ENCODE measurements at places on chromosomes 13 and 19.

GRCh38 chr13:42812316-42812715 is 30.9 kb downstream of the FAM216B start:
- no peak for DNase-seq

DNA sequence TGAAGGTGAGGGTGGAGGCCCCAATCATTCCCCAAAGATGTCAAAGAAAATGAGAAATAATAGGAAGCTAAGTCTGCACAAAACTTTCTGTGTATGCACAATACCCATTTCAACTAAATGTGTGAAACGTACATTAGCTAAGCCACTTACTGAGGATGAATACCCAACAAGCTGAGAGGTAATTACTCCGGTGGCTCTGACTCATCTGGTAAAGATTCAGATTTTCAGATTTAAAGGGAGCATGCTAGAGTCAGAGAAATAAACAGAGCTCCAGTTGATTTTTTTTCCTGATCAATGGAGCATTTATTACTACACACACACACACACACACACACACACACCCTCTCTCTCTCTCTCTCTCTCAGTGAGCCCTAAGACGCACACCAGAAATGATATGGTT is 194.8 kb upstream of the ARGLU1 start:
- DNase-seq: no peak

- DNase-seq: no peak
Measured at GRCh38 chr13:43475140-43475539, 311.6 kb downstream of the ENOX1 start.

GRCh38 chr19:35291916-35292315 is at the start of gene MAG:
MAG (plus strand) TSS chr19:35292161; CDS start chr19:35295409, 3,248 bp downstream.
- no peak for DNase-seq

DNA sequence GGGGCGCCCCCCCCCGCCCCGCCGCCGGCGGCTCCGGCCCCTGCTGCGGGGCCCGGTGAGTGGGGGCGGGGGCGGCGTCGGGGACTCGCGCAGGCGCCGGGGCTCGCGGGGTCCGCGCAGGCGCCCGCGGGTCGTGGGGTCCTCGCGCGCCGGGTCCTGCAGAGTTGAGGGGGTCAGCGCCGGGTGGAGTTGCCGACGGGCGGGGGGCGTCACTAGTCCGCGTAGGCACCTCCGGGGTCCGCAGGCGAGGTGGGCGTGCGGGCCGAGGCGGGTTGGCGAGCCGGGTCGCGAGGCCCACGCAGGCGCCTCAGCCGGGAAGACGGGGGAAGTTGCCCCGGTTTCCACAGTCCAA is 365 bp downstream of the PPP6R1 start:
- no peak for DNase-seq

DNA sequence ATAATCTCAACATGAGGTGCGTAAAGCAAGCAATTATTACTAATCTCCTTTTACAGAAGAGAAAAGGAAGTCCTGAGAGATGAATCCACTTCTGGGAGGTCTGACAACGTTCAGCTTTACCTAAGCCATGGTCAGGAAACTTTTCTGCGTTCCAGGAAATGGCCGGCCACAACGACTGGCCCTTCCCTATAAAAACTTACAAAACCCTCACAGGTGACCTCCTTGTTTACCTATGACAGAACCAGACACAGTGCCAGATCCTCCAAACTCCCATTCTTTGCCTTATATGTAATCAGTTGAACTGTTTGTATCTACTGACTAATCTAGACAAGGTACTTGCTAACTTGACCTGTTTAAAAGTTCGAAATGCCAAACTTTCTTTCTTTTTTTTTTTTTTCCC is 351.7 kb upstream of the TMTC4 start:
- DNase-seq: no peak

- DNase-seq: no peak
Measured at GRCh38 chr19:45528744-45529419, 21.6 kb downstream of the VASP start.

DNA sequence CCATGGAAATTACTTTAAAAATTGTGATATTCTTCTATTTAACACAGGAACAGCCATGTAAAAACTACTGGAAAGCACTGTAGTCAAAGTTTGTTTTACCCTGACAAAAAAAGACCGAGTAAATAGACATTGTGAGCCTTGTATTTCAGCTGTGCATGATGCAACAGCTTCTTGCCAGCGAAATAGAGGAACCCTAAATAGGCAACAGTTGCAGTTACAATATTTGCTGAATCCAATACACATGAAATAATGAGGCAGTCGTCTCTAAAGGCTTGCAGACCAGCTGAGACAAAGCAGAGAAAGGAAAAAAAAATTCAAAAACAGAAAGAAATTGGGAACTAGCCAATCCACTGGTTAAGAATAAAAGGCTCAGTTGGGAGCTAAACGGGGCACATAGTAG is 1001.1 kb downstream of the OLFM4 start:
- DNase-seq: no peak

GRCh38 chr13:30819136-30819888 is 84.0 kb downstream of the ALOX5AP start:
- no peak for DNase-seq

GRCh38 chr19:29881386-29881785 is 60.7 kb upstream of the URI1 start:
- no peak for DNase-seq

DNA sequence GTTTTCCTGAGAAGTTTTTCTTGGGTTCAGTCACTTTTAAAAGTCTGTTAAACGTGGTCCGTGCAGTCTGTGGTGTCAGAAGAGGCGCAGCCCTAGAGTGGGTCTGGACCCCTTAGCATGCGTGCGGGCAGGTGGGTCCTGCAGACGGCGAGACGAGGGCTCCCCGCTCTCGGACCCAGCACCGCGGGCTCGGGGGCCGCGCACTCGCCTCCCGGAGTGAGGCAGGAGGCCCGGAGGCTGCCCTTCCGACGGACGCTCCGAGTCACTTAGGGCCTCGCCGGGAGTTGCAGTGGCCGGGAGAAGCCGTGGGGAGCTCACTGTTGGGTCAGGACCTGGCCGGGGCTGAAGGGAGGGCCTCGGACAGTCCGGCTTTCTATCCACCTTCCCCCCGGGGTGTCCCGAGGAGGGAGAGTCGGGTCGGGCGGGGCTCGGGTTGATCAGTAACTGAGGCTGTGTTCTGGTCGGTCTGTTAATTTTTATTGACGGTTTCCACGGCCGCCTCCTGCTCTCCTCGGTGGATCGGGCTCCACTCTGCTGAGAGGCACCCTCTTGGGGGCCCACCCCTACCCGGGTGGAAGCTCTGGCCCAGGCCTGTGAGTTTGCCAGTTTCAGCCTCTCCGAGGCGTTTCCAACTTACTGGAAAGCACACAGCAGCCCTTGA is 1.3 kb downstream of the PTBP1 start:
- no peak for DNase-seq

DNA sequence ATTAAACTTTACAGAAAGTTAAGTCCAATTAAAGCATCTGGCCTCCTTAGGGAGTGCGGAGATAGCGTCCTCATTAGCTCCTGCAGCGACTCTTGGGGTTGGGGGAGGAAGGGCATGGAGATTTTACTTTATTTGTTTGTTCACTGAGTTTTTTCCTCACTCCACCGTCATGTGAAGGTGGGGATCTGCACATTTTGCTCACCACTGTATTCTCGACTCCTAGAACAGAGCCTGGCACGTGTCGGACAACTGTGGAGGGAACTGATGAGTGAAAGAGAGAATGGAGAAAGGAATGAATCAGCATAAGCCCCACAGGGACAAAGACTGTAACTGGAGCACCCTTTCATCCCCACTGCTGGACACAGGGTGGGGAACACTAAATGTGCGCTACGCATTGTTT is 205.1 kb upstream of the TSHZ3 start:
- DNase-seq: no peak

GRCh38 chr19:44499559-44499958 is 763 bp downstream of the ZNF180 start:
- DNase-seq: no peak

DNA sequence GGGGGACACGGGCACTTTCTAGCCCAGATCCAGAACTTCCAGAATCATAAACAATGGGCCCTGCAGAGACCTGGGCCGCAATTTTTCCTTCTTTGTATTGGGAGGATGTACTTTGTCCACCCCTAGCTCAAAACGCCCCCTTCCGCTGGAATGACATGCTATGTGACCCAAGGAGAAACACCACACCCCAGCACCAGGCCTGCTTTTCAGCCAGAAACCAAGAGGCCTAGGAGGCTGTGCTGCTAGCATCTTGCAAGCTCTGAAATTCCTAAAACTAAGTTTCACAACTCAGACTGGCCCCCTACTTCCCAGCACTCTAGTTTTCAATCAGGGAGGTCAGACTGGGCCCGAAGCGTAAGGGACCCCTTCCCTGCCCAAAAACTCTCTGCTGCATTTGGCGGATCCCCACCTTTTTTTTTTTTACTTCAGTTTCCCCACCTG is 538 bp downstream of the LSM4 start:
- no peak for DNase-seq

- no peak for DNase-seq
Measured at GRCh38 chr13:113937073-113937472, 36.8 kb downstream of the C13orf46 start.

DNA sequence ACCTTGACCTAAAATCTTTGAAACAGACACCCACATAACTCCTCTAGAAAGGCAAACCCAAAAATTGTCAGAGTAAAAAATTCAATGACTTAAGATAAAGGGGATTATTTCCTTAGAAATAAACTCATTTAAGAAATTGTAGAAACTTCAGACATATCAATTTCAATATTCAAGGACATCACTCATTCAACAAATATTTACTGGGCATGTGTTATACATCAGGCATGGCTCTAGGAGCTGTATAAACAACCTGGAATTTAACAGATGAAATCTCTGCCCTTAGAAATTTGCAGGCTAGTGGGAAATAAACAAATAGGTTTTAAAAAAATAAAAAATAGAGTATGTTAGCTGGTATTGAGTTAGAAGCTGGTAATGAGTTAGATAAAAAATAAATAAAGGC is 84.0 kb upstream of the LSM14A start:
- DNase-seq: no peak

DNA sequence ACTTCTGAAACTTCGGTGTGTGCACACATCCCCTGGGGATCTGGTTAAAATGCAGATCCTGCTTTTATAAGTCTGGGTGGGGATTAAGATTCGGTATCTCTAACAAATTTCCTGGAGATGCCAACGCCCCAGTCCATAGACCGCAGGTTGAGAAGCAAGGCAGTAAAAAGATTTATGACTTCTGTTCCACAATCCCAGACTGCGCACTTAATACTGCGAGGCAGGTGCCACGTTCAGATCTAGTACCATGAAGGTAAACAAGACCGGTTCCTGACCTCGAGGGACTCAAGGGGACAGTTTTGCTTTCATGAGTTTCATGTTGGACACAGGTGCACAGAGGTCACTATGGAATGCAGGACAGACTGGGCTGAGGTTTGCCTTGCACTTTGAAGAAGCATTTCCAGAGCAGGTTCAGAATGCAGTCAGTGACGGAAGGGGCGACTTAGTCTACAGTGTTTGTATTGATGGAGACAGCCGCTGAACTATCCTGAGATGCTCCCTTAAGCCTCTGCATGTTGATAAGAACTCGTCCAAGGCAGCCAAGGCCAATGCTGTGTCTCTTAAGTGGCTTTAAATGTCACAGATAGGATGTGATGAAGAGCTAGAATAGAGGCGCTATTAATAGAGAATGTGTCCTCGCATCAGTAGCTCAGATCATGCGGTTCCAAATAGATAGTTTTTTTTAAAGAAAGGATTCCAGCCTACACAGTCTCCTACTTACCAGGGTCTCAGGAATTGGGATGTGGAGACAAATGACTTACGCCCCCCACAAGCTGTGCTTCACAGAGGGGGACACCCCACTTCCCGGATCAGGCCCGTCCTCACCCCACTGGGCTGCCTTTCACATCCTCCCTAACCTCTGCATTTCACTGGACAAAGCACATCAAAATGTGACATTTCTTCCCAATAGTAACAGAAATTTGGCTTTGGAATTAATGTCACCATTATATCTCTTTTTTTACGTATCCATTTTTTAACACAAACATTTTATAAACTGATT is 97.1 kb upstream of the IRS2 start:
- DNase-seq: no peak

DNA sequence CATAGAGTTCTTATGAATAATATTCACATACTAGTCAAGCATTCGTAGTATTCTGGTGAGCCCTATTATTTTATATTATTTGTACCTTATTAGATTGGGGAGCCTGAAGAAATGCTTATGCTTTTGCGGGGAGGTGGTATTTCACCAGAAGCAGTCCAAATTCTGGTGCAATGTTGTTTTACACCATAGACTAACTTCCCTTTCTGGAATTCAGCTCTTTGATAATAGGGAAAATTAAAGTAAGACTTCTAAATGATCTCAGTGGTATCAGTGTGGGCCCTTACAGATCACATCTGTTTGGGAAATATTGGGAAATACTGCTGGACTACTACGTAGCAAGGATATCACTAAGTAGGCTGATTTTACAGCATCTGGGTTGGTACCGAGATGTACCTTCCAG is 34.2 kb downstream of the KCTD12 start:
- DNase-seq: no peak

DNA sequence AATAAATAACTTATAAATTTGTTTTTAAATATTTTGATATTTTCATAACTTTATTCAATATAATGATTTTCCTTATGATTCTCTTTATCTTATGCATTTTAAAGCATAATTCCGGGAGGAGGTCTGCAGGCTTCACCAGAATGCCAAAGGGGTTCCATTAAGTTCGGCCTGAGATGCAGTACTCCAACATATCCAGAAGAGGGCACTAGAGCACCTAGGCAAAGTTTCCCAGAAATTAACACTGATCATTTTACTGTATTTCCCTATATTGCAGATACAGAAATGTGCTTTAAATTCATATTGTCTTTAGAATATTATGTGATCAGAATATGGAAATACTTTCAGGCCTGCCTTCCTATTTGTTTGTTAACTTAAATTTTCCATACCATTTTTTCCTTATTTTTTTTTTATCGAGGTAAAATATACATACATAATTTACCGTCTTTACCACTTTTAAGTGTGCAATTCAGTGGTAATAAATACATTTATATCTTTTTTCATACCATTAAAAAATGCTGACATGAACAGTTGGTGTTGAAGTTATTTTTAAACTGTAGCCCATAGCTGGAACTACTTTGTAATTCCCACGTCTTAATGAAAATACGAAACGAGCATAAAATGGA is 58.9 kb upstream of the TM9SF2 start:
- no peak for DNase-seq

GRCh38 chr19:35431145-35431807 is 16.8 kb upstream of the FFAR2 start:
- no peak for DNase-seq

DNA sequence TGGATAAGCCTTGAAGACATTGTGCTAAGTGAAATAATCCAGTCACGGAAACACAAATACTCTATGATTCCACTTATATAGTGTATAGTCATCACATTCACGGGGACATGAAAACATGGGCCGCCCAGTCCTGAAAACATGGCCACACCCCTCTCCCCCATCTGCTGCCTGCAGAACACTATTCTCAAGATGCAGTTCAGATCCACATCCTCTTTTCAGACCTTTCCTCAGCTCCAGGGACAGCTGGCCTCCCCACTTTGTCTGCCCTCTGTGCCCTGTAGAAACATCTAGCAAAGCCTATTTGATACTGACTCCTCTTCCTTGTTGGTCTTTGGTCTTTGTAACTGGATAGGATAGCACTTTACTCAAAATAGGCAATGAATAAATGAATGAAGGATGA is 8.3 kb downstream of the RFX2 start:
- DNase-seq: no peak

GRCh38 chr13:74920920-74921319 is 561.0 kb downstream of the TBC1D4 start:
- DNase-seq: no peak

- no peak for DNase-seq
Measured at GRCh38 chr13:29749401-29750182, 100.8 kb downstream of the UBL3 start.

GRCh38 chr13:31859571-31859970 is 120.2 kb downstream of the RXFP2 start:
- DNase-seq: no peak
